Right atrium auricular region (tissue), 2 donors: ENCODE measurements at places on chromosomes 2 and 18. TPM values are rescaled to one million over a fixed set of nuclear protein-coding genes. Genes with fewer than 3 reads are reported as not detected.

GRCh38 chr2:190701586-190701985 lies 52.7 kb downstream of the NAB1 start:
- no peaks in the 10 kb centered on the region for H3K27me3 ChIP-seq
- no peaks in the 10 kb centered on the region for H3K36me3 ChIP-seq
- no peak overlapping the region for H3K4me3 ChIP-seq
- no peak for DNase-seq

DNA sequence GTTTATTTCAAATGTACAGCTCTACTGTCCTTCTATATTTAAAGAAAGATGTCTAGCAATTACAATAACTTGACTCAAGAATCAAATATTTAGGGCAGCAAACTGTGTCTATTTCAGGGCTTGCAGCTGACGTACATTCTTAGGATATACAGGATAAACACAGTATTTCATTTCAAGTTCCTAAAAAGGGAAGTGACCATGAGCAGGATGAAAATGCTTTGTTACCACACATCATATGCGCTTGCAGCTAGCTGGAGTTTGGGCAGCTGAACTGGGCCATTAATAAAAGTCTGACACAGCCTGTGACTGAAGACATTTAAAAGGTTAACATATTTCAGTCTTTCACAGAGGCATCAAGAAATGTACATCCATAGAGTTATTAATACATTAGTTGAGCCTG lies 264.6 kb upstream of the TRIB2 start:
- H3K27ac ChIP-seq: no peak overlapping the region
- H3K4me3 ChIP-seq: no peak overlapping the region
- no peaks in the 10 kb centered on the region for H3K36me3 ChIP-seq
- H3K4me1 ChIP-seq: no peaks in the 10 kb centered on the region
- H3K27me3 ChIP-seq: no peaks in the 10 kb centered on the region

GRCh38 chr2:39413063-39413737 lies 23.9 kb downstream of the MAP4K3 start:
- DNase-seq: no peak
- H3K4me1 ChIP-seq: peaks cover 82% of the 10 kb centered on the region
- H3K4me3 ChIP-seq: no peak overlapping the region

The IL1B gene
- total RNA-seq: 1.0 TPM

GRCh38 chr2:72276356-72276755 lies 128.7 kb upstream of the CYP26B1 start:
- H3K4me1 ChIP-seq: peaks cover 34% of the 10 kb centered on the region
- no peaks in the 10 kb centered on the region for H3K36me3 ChIP-seq
- H3K4me3 ChIP-seq: no peak overlapping the region
- no peaks in the 10 kb centered on the region for H3K27me3 ChIP-seq
- no peak for DNase-seq
- H3K27ac ChIP-seq: no peak overlapping the region

DNA sequence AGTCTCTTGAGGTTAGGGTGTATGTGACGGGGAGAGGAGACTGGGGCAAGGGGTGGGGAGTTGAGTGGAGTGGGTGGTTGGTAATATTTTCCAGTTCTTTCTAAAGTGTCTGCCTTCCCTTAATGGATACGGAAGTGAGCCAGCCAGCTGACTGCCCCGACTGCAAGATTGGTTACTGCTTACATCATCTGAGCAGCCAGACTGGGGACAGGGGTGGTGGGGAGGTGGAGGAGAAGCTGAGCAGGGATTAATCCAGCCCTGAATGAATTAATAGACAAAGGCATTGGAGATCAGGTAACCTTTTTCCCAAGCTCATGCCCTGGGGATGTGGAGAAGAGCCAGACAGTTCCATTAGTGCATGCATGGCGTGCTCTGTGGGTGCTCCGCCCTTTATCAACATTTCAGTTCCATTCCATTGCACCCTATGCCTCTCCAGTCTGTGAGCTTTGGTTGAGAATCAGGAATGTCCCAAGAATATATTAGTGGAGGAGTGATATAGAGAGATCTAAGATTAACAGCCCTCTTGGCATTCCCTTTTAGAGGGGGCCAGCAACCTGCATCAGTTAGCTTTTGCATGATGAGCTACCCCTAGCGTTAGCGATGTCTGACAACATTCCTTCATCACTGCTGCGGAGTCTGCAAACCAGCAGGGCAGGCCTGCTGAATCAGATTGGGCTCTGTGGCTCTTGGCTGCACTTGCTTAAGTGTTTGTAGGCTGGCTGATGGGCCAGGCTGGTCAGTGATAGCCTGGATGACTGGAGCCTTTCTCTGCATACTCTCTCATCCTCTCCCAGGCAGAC lies 67.4 kb downstream of the TNP1 start:
- H3K27ac ChIP-seq: peak overlapping the region; percentile 63
- H3K4me3 ChIP-seq: no peak overlapping the region
- peak; percentile 91 for DNase-seq
- H3K4me1 ChIP-seq: peaks cover 20% of the 10 kb centered on the region
- no peaks in the 10 kb centered on the region for H3K36me3 ChIP-seq
